RKO (cell line): ENCODE measurements at places on chromosomes 5 and 9.

DNA sequence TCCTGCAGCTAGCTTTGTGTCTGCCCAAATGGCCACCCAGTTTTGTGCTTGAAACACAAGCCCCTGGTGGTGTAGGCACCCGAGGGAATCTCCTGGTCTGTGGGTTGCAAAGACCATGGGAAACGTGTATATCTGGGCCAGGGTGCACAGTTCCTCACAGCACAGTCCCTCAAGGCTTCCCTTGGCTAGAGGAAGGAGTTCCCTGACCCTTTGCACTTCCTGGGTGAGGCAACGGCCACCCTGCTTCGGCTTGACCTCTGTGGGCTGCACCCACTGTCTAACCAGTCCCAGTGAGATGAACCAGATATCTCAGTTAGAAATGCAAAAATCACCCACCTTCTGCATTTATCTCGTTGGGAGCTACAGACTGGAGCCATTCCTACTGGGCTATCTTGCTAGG is 865.0 kb upstream of the ACO1 start:
- DNase-seq, result no peak

- peak; percentile 63 for DNase-seq
Observed at GRCh38 chr9:73270967-73271721, 119.5 kb downstream of the ANXA1 start.

DNA sequence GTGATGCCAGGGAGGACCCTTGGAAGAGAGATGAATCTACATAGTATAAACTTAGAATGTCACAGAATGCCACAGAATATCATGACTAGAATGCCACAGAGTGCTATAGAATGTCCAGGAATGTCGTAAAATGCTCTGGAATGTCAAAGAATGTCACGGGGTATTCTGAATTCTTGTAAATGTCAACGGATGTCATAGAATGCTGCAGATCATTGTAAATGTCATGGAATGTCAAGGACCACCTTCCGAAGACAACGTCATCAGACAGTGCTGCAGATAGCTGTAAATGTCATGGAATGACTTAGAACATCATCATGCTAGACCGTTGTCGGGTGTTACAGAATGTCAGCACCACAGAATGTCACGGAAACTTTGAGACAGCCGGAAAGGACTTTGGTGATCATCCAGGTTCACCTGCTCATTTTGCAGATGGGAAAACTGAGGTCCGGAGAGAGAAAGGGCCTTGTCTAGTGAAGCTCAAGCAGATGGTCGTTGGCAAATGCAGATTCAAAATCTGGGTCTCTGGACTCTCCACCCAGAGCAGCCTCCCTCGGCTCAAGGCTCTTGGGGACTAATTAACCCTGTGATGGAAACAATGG is 117.1 kb downstream of the LHX2 start:
- no peak for DNase-seq

DNA sequence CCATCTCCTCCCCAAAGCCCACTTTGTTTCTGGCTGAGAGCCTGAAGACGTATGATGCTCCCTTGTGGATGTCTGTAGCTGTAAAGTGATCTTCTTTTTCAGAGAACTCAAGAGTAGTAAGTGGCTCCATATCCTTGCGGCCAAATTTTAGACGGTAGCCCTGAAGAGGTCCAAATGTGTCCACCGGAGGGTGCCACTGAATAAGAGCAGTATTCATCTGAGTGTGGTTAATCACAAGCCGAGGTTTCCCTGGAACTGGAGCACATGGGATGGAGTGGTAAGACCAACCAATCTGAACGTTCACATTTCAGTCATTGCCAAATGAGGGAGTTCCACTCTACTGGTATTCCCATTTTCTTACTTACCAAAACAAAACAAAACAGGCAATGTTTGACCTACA is 686.5 kb upstream of the DMAC1 start:
- peak; percentile 19 for DNase-seq

DNA sequence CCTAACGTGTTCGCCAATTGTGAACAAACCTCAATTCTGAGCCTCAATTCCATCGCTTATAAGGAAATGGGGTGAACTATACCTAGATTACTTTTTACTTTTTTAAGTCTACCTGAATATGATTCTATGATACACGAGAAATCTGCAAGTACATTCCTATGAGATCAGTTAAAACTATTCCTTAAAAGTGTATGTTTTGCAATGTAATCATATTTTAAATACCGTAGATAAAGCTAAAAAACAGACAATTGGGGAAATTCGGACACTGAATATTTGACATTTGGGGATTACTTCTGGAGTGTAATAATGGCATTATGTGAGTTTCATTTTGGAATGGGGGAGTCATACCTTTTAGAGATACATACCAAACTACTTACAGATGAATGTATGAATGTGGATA is 62.3 kb downstream of the STRBP start:
- no peak for DNase-seq

DNA sequence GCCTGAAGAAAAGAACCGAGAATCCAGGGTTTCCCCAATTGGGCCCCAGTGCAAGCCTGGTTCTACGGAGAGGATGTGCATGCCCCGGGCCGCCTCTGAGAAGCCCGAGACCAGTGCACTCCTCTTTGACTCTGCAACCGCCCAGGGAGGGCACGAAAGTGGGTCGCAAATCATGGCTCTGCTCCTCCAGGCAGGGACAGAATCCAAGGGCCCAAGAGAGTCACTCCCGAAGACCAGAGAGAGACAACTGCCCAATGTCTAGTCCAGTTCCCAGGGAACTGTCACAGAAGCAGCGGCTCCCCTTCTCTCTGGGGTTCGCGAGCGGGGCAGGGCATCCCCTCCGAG is 107.8 kb downstream of the PSD2 start:
- DNase-seq, result no peak

DNA sequence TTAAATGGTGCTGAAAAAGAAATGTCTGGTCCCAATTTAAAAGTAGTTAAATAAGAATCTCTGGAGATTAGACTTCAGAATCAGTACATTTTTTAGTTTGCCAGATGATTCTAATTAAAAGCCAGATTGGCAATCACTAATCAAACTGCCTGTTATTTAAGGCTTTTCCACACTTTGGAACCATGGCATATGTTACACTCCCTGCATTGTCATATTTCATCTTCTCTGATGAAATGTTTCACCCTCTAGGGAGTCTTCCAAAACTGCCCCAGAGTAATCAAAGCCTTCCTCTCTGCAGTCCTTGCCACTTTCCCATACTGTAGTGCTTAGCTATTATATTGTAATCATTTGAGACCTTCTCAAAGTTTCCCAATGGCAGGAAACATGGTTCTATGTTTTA is 17.5 kb upstream of the OR13C9 start:
- no peak for DNase-seq

DNA sequence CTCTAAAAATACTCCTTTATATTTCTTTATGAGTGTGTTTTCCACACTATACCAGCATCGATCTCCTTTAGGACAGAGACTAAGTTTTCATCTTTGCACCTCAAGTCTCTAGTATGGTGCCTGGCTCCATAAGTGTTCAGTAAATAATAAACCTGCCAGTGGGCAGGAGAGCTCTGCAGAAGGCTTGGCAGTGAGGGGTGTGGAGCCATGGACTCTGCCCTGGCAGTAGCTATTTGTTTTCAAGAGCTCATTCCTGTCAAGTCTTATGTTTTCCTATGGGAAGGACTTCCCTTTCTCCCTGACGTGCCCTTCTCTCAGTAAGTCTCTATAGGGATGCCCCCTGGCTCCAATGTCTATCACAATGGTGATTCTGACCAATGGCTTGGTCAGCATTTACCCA is 252.2 kb downstream of the PIK3R1 start:
- DNase-seq, result no peak

GRCh38 chr5:175706499-175706898 is 48.6 kb downstream of the HRH2 start:
- no peak for DNase-seq

DNA sequence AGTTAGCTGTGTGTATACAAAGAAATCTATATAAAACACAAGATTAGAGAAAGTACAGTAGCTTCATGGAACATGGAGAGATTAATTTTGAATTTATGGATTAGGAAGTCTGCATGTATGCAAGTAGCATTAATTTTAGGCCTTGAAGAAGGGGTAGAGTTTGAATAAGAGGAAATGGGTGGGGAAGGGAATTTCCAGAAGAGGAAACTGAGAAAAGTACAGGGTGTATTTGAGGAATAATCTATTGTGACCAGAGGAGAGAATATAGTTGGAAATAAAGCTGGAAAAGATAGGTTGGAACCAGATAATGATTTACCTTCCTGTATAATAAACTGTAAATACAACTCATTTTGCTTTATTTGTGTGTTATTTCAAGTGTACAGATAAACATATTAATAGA is 53.6 kb downstream of the CWC27 start:
- DNase-seq, result no peak

GRCh38 chr9:4306777-4307121 is 6.9 kb upstream of the GLIS3 start:
- no peak for DNase-seq

DNA sequence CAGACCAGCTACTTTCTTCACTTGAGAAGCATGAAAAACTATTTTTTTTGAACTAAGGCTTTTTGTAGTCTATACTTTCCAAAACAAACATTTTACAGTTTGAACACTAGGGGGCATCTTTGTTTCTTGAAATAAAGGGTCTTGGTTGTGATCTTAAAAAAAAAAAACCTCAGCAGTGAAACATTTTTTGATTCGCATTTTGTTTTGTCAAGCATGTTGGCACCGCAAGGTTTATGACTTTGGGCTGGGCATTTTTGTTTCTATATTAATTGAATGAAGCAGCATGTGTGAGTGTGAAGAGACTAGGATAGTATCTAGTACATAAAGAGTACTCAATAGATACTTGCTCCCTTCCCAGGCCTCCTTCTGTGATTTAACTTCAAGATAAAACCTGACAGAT is 31.6 kb upstream of the ACOT12 start:
- DNase-seq, result peak; percentile 67

GRCh38 chr9:29740518-29740917 is 2167.2 kb upstream of the C9orf72 start:
- no peak for DNase-seq

DNA sequence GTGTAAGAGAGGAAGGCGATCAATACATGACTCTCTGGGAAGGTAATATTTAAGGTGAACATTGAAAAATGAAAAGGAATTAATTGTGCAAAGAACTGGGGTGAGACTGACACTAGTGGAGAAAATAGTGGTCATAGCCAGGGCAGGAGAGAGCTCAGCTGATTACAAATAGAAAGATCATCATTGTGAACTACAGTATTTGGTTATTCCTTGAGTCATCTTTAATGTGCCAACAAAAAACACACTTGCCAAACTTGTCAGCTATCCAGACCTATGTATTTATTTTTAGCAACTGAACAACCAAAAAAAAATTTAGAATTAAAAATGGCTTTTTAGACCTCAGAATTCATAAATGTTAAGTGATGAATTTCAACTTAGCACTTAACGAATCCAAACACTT is 749.8 kb upstream of the CDH9 start:
- no peak for DNase-seq

- no peak for DNase-seq
Observed at GRCh38 chr9:98706651-98707165, 2.0 kb downstream of the GABBR2 start.

GRCh38 chr9:10052181-10052580 is 560.6 kb downstream of the PTPRD start:
- no peak for DNase-seq

- peak; percentile 30 for DNase-seq
Observed at GRCh38 chr5:172059661-172060100, 53.2 kb upstream of the FBXW11 start.

DNA sequence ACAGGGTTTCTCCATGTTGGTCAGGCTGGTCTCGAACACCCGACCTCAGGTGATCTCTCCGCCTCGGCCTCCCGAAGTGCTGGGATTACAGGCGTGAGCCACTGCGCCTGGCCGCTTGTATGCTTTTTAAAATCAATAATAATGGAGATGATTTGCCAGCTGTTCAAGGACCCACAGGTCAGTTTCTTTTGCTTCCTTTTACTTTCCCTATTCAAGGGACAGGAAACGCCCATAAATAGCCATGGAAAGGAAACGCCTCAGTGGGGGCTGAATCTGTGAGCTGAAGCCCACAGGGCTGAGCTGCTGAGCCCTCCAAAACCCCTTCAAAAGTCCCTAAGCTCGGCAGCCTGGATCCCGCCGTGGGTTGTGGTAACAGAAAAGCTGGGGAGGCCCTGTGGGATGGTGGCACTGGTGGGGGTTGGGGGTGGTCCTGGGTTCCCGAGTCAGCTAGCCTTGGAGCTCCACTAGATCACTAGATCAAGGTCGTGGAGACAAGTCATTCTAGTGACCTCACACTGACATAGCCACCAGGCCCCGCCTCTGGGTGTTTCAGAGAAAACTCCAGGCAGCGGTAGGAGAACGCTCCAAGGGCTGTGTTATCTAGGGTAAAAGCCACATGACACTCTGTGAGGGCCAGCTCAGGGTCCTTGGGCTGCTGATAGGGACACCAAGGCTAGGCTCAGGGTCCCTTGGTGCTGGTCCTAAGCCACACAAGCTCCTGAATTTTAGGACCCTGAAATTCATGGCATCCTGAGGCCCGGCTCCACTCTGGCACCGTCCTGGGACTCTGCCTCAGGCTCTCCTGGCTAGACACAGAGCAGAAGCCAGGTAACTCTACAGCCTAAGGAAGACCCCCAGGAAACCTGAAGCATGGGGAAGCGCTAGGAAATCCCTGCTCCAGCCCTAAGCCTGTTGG is 18.0 kb upstream of the DUSP1 start:
- DNase-seq, result no peak

GRCh38 chr9:76704593-76705204 is 59.5 kb upstream of the PCA3 start:
- DNase-seq, result peak; percentile 83

GRCh38 chr5:38528162-38528703 is 28.2 kb downstream of the LIFR start:
- DNase-seq, result no peak

DNA sequence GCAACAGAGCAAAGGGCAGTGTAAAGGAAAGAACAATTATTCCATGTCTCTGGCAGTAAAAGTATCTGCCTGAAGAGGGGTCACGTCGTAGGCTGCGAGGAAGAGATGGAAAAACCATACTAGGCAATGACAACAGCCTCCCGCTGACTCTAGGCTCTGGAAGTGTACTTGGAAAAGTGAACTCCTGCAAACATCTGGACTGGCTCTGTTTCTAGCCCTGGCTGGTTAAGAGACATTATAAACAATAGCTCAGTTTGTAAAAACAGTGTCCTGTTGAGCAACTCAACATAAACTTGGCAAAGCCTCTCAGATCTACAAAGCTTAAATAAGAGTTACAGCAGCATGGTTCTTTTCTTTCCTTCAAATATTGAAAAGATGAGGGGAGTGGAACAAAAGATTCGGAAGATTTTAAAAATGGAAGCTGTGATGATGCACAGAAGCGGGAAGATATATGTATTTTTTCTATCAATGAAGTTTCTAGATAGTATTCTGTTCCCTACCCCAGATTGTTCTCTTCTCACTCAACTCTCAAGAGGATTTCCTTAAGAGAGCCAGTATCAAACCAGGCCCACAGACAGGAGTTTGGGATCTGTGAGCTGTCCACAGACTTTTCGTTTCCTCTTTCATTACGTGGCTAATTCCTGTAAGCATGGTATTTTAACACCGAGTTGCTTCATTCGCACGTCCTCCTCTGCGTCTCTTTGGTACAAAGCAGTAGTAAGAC is 79.4 kb downstream of the SPTLC1 start:
- DNase-seq, result no peak

- DNase-seq, result peak; percentile 66
Observed at GRCh38 chr9:136244122-136244968, 1.3 kb downstream of the QSOX2 start.

- DNase-seq, result peak; percentile 65
Observed at GRCh38 chr9:127163409-127163808, 41.0 kb upstream of the ANGPTL2 start.
